A172 (cell line): ENCODE measurements at places on chromosomes 7 and 10.

DNA sequence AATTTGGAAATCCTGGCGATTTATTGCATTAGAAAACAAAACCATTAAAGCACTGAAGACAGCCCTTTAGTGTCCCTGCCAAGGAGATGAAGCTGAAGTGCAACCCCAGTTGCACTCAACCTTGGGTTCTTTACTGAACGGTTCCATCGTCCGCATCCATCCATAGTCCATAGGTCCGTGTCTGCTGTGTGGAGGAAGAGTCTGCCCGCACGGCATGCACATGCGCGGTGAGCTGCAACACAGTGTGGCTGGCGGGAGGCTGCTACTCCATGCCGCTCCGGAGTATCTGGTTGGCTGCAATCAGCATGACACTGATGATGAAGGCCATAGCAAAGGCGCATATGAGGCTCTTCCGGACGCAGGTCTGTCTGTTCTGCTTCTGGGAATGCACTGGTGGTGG lies 624.6 kb downstream of the CALN1 start:
- no peak for DNase-seq

DNA sequence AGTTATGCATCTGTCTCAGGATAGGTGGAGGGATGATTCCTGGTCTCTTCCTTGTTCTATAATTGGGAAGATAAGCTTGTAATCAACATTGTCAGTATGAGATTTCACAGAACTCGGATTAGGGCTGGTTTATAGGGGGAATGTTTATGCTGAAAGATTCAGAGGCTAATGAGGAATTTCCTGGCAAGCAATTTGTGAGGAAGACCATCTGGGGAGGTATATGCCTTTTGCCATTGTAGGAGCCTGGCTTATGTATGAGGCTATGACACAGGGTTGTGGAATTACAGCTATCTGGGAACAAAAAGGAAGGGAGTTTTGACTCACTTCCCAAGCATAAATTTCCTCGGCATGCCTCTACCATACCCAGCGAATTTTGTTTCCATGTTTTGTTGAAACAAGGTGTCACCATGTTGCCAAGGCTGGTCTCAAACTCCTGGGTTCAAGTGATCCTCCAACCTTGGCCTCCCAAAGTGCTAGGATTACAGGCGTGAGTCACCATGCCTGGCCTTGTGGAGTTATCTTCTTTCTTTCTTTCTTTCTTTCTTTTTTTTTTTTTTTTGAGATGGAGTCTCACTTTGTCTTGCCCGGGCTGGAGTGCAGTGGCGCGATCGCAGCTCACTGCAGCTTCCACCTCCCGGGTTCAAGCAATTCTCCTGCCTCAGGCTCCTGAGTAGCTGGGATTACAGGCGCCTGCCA lies 1.6 kb upstream of the COPS6 start:
- peak; percentile 97 for DNase-seq

DNA sequence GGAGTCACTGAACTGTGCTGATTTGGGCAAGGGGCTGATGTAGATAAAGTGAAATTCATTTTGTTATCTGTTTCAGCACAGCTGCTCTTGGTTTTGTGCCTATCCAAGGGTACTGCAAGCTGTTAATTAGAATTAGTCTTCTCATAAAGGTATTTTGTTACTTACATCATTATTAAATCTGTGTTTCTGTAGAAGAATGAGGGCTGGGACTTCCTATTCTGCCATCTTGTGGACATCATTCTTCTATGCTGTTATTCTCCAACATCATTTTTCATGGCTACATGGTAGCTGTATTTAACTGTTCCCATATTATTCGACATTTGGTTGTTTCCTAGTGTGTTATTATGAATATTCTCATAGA lies 76.2 kb upstream of the CCDC71L start:
- DNase-seq: peak; percentile 33

- DNase-seq: no peak
Measured at GRCh38 chr7:27098578-27099451, 3.0 kb upstream of the HOXA1 start.

DNA sequence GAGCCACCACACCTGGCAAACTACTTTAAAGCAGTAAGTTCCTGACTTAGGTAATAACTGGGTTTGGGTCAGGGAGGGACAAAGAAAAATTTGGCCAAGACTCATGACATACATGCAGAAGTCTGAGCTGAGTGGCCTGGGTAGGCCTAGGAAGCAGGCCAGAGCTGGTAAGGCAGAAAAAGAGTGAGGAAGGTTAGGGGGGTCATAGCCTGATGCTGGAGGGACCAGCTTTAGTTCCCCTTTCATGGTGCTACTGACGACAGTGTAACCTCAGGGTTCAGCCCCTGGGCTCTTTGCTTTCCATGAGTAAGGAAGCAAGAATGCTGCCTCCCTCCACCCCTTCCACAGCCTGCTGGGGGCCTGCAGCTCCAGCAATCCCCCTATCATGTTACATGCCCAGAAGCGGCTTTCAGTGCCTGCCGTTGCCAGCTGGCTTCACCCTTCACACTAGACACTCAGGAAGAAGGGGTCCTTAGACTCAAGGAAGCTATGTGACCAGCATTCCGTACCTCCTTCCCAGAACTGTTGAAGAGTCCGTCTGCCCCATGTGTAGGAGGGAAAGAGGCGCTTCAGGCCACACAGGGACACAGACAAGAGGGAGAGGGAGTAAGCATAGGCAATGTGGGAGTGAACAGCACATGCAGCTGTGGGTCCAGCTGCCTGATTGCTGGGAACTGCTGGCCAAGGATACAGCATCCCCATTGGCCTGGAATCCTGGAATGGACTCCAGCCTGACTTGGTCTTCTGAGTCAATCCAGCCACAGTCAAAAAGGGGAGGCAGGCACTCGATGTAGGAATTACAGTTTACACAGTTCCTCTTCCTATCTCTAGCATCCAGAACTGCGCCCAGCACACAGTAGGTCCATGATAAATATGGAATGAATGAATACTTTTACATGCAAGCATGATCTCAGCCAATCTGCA lies 4.1 kb upstream of the PLAU start:
- peak; percentile 97 for DNase-seq

- DNase-seq: no peak
Measured at GRCh38 chr7:85222522-85222921, 35.7 kb upstream of the SEMA3D start.

- DNase-seq: peak; percentile 70
Measured at GRCh38 chr7:2680792-2681490, 7.1 kb upstream of the AMZ1 start.

- no peak for DNase-seq
Measured at GRCh38 chr7:144416341-144416740, 12.8 kb upstream of the NOBOX start.

GRCh38 chr10:127578961-127579305 lies 29.8 kb downstream of the NPS start:
- DNase-seq: no peak

DNA sequence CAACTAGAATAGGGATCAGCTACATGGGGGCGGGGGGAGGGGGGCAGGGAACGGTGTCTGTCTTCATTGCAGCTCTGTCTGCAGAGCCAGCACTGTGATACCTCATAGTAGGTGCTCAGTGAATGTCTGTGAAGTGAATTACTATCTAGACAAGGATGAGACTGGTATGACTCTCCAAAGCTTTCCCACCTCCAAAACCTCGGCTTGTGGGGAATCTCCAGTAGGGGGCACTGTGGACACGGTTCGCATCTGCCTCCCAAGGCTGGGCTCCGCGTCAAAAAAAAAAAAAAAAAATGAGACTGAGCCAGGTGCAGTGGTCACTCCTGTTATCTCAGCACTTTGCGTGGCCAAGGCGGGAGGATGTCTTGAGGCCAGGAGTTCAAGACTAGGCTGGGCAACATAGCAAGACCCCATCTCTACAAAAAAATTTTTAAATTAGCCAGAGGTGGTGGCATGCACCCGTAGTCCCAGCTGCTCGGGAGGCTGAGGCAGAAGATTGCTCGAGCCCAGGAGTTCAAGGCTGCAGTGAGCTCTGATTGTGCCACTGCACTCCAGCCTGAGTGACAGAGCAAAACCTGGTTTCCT lies 9.6 kb downstream of the TRIM56 start:
- peak; percentile 80 for DNase-seq

DNA sequence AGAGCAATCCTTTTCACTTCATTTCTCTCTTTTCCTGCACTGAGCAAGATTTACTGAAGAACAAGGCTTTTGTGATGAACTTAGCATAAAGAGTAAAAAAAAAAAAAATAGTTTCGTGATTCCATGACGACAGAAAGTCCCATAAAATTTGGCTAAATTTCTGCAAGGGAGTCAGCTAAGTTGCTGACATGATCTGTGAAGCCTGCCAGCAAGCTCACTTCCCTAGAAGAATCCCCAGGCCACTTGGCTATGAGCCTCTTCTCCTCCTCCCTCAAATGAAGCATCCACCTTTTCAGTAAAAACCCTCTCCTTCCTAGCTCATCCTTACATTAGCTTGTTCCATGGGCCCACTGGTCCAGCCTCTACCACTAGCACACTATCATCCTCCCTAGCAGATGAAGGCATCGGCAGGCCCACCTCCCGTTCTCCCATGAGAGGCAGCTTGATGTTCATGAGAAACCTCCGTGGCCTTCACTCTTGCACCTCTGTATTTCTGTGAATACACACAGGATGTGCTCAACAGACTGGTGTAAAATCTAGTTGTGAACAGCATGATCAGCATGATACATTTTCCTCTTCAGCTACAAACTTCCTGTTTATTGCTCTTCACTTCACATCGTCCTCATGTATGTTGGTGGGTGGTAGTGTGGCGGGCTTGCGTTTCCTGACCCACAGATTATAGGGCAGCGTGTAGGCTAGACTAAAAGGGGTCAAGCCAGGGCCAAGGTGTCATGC lies 30.9 kb downstream of the GIMAP8 start:
- DNase-seq: no peak

DNA sequence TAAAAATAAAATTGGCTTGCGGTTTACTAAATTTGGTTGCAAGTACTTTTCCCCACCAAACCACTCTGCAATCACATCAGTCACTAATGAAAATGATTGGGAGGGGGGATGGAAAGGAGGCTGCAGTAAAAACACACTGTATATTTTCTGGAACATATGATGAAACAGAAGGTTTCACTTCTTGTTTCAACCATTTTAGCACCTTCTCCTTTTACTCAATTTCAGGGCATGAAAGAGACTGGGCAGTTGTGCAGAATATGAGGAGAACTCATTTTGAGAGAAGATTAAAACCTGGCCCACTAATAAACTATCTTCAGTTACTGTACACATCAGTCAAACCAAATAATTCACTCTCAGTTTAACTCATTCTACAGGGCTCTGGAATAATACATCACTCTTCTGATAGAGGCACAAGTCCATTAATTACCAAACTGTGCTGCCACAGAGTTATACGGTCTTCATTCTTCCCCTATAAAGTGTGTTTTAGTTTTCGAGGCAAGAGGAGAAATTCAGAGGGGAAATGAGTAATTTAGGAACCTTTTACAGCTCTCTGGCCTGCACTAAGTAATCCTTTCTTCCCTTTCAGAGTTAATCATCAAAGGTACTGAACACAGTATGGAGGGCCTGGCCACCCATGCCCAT lies 25.5 kb downstream of the JAZF1 start:
- no peak for DNase-seq

GRCh38 chr7:150317748-150318444 lies 5.3 kb upstream of the LRRC61 start:
- peak; percentile 94 for DNase-seq

DNA sequence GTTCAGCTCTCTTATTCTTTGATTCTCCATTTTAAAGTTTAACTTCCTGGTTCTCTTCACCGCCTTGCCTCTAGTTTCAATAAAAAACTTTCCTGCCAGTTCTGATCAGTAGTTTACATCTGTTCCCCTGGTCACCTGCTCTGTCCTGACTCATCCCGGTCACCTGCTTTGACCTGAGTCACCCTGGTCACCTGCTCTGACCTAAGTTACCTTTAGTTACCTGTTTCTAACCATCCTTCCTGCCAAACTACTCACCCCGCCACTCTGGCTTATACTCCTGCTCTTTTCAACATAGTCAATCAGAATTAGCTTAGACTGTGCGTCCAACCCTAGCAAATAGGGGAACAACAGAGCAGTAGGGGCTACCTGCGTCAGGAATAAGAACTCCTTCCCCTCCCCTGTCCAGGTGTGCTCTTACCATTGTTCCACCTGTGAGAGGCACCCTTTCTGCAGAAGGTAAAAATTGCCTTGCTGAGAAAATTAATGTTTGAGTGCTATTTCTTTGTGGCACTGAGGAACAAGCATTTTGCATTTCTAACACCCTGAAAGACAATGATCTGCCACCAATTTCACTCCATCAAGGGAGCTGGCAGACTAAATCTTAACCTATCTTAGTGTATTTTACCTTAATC lies 263.6 kb downstream of the DOCK4 start:
- DNase-seq: no peak

DNA sequence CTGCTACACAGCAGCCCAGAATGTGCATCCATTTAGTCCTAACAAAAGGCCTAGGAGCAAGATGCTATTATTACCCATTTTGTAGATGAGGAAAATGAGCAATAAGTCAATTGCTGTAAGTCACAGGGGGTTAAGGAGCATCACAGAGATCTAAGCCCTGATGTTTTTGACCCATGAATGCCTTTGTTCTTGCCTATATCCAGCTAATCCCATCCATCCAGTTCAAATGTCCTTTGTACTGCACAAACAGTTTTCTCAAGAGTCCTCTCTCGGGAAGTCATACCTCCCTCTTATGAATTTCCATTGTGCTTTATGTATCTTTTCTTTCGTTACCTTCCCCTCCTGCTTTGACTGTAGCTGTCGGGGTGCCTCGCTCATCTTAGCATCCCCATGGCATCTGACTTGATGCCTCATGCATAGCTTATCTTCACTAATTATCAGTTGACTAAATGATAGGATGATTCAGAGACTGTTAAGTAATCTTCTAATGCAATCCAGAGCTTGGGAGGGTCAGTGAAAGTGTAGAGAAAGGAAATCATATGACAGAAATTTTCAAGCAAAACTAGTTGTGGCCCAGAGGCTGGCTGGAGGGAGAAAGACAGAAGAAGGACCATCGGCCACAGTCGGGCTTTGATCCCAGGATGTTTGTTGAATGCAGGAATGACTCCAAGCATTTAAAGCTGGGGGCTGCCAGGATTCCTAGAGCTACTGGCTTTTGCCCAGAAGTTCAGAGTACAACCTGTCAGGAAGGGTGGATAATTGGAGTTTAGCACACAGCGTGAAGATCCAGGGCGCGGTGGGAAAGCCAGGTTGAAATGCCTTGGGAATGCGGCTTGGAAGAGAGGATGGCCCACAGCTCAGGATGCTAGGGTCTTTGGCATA lies 23.5 kb downstream of the BLVRA start:
- DNase-seq: peak; percentile 63

DNA sequence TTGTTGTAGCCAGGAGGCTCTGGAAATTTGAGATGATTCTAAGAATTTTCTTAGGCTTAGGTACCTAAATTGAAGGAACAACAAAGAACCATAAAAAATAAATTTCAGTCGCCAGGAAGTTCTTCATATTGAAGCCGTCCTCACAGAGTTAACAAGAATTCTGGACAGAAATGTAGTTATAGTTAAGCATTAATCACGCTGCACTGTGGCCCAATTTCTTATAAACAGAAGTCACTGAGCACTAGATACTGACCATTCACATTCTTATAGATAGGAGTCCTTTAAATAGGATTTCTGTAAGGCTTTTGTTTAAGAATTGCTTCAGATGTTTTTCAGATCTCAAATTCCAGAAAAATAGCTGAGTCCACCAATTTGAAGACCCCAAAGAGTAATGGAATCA lies 256.2 kb upstream of the PITRM1 start:
- DNase-seq: no peak

- DNase-seq: no peak
Measured at GRCh38 chr7:28999427-28999826, 41.3 kb upstream of the TRIL start.
